ENCODE measurements at places on chromosomes 1 and 21.

GRCh38 chr1:42680055-42680454 lies 2.2 kb upstream of the YBX1 start:
- DNase-seq: no peak

DNA sequence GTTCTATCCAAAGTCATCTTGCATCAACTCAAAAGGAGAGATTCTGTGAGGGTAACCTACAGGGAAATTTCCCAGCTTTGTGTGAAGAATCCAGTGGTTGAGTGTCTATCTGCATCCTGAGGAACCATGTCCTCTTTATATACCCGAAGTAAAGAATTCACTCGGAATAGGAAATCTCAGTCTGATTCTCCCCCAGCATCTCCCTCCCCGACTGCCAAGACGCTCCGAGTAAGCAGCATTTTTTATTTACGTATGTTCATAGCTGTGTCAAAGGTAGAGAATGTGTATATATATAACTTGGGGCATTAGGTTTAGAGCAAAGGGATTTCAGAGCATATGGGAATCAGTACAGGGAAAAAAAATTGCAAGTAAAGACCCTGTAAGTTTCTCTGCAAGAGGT lies 170.2 kb downstream of the SYT2 start:
- no peak for DNase-seq

GRCh38 chr1:11441211-11441952 lies 37.6 kb upstream of the DISP3 start:
- peak; percentile 49 for DNase-seq

GRCh38 chr1:234911787-234912186 lies 216.8 kb downstream of the TOMM20 start:
- DNase-seq: no peak

- peak; percentile 75 for DNase-seq
These were observed 54.3 kb downstream of the ADARB1 start for GRCh38 chr21:45128613-45129188.

DNA sequence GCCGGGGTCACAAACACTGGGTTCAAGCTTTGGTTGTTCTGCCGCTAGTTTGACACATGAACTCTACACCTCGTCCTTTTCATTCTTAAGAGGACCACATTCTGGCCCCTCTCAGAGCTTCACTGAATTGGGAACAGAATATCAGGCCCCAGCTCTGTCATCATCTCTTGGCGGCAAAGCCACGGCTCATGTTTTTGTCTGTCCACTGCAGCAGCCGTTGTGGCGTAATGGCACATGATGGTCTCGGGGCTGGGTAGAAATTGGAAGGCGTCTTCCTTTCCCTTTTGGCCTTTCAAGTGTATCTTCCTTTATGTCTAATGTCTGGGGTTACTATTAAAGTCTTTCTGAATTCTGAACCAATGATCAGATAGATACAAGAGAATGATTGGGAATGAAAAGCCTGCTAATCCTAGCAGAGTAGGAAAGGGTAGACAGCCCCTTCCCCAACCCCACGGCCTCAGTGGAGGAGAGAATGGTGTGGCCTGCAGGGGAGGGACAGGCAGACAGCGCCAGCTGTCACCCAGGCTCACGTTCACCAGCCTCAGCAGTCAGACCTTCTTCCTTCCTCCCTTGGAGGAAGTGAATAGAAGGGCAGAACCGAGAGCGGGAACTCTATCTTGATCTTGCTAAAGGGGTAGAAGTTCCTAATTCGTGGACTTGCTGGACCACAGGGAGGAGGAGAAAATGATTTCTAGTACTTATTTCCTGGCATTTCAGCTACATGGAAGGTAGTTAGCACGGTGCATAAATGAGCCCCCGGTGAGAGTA lies 498.1 kb downstream of the KIF26B start:
- DNase-seq: no peak

- DNase-seq: no peak
These were observed 187.9 kb downstream of the VAV3 start for GRCh38 chr1:107776900-107777663.

DNA sequence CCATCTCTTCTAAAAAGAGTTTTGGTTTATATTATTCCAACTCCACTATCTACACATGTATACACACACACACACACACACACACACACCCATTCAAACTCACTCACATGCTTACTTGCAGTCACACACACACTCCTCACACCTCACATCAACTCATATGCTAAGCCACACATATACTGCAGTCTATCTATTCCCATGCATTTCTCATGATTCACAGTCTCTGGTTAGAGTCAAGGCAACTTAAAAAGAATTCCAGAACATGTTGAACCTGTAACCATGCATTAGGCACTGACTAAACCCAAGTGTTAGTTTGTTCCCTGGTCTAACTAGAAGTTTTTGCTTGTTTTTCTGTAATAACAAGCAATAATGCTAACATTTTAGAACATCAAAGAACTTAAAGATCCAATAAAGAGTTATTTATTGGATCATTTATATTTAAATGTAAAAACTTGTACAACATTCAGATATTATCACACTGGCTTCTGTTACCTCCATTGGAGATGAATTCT lies 931.1 kb downstream of the PLA2G4A start:
- no peak for DNase-seq

DNA sequence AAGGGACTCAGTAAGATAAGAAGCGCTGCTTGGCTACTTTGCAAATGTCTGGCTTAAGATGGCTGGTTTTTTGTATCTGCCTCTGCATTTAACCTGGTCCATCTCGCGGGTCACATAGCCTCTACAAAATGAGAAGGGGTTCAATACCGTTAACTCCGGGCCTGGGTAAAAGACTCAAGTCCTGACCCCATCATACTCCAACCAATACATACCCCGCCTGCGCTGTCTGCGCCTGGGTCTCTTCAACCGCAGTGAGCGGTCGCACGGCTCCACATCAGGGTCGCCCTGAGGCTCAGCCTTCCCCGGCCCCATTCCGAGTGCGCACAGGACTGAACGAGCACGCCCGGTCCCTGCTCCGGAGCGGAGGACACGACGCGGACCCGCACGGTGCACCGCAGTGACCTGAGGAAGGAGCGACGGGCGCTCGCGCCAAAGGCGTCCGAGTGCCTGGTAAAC lies 558 bp upstream of the PGD start:
- DNase-seq: no peak

DNA sequence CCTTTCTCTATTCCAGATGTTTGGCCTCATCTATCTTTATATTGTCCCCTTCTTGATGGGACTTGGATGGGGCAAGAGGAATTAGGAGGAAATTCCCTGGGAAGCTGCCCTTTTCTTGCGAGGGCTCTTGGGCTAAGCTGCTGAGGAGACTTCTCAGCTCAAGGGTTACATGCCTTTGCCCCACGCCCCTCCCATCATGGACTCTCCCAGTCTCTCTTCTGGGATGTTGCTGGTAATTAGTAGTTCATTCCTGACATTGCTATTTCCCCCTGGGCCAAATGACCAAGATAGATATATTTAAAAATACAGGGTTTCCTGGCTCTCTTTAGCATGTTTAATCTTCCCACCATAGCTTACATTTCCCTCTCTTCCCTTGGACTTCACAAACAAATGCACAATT lies 90.6 kb upstream of the RALGPS2 start:
- no peak for DNase-seq

DNA sequence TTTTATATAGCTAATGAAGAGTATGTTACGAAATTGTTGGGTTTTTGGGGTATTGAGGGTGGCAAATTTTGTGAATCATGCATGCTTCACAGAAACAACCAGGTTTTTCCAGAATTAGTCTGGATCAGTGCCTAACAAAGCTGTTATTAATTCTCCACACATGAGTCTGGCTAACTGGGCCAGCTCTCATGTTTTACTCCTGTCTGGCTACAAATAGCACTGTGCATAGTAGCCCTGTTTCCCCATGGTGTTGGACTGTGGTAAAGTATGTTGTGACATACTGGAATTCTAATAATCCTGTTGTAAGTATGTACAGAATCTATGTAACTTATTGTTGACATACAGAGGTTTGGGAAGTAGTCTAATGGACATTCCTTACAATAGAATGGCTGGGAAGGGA lies 35.8 kb downstream of the S100B start:
- DNase-seq: no peak

- no peak for DNase-seq
These were observed 66.8 kb upstream of the ANGPTL1 start for GRCh38 chr1:178937695-178938094.

GRCh38 chr1:51794868-51795267 lies 83.7 kb downstream of the NRDC start:
- no peak for DNase-seq

DNA sequence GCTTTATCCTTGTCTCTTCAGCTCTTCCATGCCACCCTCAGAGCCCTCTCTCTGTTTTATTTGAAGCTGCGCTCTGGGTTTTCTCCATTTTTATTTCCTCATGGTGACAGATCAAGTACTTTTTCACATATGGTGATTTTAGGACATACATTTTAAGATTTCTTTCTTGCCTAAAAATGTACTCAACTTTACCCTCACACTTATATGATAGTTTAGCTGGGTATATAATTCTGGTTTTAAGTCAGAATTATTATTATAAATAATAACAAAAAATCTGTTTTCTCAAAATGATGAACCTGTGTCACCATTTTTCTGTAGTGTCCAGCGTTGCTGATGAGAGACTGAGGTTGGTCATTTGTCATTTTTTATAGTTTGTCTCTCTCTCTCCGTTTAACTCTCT lies 754 bp upstream of the KRTAP10-5 start:
- DNase-seq: no peak

- DNase-seq: no peak
These were observed 135.6 kb downstream of the ST6GALNAC3 start for GRCh38 chr1:76210160-76210559.

- no peak for DNase-seq
These were observed 73.8 kb downstream of the MTR start for GRCh38 chr1:236868625-236869467.

- no peak for DNase-seq
These were observed 1263.1 kb downstream of the KCNT2 start for GRCh38 chr1:195345149-195345548.

GRCh38 chr1:237684236-237684635 lies 206.5 kb downstream of the ZP4 start:
- DNase-seq: no peak

Data from posterior cingulate gyrus (tissue), 11 donors.